ENCODE measurements at places on chromosomes 13 and 19.

GRCh38 chr19:55535173-55535964 is 1.6 kb downstream of the SBK2 start:
- DNase-seq, result no peak

DNA sequence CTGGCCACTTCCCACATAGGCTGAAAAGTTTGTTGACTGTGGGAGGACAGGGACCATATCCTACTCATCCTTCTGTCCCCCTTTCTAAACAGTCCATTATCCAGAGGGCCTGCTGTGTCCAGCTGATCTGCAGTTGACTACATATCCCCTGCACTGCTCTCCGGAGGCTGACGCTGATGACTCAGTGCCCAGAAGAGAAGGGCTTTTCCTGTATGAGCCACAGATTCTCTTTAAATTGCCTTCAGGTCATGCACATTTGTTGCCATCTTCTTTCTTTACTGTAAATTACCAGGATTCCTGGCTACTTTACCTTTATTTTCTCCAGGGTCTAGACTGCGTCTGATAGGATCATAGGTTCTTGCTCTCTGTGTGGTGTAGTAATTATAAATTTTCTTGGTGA is 125.2 kb downstream of the LACC1 start:
- no peak for DNase-seq

GRCh38 chr19:46209051-46209450 is 20.5 kb upstream of the IGFL1 start:
- no peak for DNase-seq

GRCh38 chr19:28294395-28294794 is 918.6 kb downstream of the UQCRFS1 start:
- no peak for DNase-seq

DNA sequence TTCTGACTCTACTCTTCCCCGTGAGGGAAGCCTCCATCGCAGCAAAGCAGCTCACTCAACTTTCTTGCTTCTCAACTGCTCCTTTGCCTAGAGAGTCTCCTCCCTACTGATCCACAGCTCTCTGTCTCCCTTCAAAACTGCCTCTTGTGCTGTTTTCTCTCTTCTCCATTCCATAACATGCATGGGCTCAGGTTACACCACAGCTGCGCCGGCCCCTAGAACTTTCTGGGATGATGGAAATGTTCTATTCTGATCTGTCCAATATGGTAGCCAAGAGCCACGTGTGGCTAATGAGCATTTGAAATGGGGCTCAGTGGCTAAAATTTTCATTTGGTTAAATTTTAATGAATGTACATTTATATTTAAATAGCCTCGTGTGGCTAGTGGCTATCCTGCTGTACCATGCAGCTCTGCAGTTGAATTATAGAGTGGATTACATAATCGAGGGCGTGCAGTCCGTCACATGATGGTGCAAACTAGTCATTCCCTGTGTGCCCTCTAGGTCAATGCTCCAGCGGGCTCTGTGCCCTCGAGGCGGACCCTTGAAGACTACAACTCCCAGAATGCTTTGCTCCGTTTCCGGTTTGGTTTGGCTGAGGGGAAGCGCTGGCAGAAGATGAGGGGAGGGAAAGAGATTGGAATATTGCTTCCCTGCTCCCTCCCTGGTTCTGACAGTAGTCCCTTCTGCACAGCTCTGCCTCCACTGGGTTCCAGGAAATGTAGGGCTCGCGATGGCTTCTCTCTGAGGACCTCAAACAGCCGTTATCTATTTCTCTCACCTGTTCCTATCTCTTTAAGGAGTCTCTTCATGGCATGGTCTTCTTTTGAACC is 109.8 kb downstream of the CACNA1A start:
- DNase-seq, result no peak

- no peak for DNase-seq
Measured at GRCh38 chr19:32945260-32945659, 26.5 kb downstream of the CEP89 start.

GRCh38 chr13:88104576-88104975 is 433.4 kb downstream of the SLITRK5 start:
- no peak for DNase-seq

GRCh38 chr19:30682999-30683536 is 310.9 kb downstream of the ZNF536 start:
- DNase-seq, result peak; percentile 28
